ENCODE measurements at places on chromosomes 7 and 10.
A peak's percentile ranks its signal among the peaks of the same experiment; 100 is the strongest.

DNA sequence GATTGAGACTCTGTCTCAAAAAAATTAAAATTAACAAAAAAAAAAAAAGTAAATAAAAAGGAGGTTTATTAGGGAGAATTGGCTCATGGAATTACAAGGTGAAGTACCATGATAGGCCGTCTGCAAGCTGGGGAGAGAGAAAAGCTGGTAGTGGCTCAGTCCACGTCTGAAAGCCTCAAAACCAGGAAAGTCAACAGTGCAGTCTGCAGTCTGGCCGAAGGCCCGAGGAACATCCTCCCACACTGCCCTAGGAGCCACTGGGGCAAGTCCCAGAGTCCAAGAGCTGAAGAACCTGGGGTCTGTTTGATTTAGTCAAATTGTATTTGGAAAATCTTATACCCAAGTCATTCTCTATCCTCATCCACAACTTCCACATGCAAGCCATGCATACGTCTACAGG, 59.0 kb upstream of the RAB18 start:
- DNase-seq: no peak

GRCh38 chr10:44460416-44460815, 75.5 kb upstream of the CXCL12 start:
- DNase-seq: no peak

DNA sequence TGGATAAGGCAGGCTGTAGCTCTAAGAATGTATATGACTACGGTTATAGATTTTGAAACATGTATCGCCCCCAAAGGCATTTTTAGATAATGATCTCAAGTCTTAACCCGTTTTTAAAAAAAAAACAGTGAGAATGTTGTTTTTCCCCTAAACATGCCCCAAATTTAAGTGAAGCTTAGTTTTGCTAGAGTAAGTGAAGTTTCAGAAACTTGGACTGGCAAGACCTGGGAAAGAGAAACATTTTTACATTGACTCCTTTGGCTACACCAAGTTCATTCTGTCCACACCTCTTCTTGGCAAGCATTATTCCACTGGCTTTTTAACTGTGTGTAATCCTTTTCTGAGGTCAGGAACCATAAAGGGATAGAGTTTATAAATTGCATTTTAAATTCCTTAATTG, 216.7 kb upstream of the CELF2 start:
- DNase-seq: no peak

DNA sequence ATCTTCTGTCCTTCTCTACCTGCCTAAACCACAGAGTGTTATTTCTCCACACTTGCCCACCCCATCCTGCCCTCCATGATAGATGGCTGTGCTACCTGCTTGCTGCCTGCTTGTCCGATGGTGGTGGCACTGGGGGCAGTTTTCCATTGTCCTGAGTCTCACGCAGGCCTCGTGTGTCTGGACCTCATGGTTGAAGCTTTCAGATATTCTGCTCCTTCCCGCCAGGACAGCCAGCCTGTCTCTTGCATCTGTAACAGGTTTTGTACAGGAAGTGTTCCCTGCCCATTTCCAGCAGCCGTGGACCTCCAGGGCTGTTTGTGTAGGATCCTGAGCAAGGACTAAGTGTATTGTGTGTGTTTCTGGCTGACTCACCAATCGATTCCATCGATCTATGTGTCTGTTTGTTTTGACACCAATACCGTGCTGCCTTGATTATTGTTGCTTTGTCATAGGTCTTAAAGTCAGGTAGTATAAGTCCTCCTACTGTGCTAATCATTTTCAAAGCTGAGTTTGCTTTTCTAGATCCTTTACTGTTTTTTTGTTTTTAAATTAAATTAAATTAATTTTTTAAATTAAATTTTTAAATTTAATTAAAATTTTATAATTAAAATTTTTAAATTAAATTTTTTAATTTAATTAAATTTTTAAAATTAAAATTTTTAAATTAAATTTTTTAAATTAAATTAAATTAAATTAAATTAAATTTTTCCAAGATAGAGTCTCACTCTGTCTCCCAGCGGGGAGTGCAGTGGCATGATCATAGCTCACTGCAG, 8.5 kb downstream of the IL15RA start:
- DNase-seq: no peak

GRCh38 chr10:54843932-54844331, 42.9 kb upstream of the PCDH15 start:
- no peak for DNase-seq

GRCh38 chr7:132472463-132473120, 103.7 kb downstream of the PLXNA4 start:
- peak; percentile 46 for DNase-seq

DNA sequence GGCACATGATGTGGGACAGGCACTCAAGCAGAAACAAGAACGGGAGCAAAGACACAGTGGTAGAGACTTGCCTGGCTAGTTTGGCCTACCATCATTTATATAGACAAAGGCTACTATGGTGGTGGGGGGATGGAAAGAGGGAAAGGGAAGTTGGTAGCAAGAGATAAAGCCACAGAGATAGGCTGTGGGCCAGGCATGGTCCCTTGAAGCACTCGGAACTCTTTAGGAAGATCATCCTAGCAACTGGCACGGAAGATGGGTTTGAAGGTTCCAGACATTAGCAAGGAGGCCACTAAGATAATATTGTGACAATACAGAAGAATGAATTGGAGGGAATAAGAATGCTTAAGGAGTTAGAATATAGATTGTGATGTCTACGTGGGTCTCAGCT, 319.6 kb downstream of the ELMO1 start:
- DNase-seq: no peak

DNA sequence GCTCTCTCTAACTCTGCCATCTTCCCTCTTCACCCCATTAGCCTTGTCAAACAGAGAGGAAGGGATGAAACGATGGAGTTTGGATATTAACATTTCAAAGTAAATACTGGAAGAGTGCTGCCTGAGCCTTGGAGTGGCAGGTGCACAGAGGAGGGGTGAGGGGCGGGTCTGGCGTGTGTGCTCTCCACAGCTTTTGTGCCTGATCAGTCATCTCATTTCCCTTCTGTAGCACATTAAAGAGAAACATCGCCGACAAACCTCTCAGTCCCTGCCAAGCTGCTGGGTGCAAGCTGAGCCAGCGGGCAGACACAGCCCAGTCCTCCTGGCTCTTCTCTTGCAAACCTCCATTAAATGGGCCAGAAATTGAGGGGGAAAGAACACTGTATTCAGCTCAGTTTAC, 76.2 kb downstream of the SLIT1 start:
- peak; percentile 58 for DNase-seq

DNA sequence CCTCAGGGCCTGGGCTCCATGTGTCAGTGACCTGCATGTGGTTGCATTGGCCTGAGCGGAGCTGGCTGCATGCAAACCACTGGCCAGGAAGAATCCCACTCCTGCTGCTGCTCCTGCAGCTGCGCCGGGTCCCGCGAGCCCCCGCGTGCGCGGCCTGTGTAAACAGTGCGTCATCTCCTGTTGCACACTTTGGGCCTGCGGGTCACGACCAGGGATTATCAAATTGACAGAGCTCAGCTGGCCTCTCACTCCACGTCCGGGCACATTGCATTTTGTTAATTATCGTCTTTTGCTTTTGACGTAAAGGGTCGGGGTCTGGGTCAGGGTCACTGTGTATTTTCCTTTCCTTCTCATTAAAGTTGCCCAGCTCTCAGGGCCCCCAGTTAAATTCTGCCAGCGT, 132.6 kb downstream of the RGS10 start:
- DNase-seq: peak; percentile 9

DNA sequence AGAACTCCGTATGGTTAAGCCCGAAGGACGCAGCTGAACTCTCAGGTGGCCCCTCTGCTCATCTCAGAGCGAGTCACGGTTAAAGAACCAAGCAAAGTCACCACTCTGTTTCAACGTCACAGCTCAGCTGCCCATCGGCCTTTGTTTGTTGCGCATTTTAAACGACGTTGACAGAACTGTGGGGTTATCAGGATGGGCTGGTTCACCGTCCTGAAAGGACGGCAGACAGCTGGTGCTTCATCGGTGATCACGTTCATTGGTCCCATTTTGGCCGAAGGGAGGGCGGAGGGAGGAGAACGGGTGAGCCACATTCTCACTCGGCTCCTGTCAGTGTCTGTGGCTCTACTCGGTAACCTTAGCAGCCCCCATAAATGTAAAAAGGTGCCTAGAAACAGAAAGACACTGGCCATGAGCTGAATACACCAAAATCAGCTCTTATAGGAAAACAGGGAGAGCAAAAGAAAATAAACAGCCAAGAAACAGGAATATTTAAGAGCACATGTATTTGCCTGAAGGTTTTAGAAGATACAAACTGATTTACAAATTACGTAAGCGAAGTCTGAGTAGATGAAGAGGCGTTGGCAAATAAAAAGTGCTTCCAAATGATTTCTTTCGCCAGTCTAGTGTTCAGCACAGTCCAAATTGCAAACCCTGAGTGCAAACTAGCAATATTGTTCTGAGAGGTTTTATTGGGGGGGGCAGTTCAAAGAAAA, 8.4 kb downstream of the PRKAG2 start:
- DNase-seq: no peak

DNA sequence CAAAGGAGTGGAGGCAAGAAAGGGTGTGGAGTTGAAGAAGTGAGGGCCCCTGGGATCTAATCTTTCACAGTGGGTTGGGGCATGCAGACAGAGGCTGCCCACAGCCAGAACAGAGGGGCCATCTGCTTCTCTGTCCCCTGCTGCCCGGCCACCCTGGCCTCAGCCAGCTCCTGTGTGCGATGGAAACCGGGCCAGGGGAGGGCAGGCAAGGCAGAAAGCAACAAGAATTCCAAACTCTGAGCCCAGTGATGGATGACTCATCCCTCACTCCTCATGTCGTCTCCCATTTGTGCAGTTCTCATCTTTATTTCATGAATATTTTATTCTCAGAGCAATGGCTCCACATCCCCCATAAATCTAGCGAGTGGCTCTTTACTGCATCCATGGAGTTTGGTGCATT, 757.1 kb downstream of the GRID1 start:
- no peak for DNase-seq

DNA sequence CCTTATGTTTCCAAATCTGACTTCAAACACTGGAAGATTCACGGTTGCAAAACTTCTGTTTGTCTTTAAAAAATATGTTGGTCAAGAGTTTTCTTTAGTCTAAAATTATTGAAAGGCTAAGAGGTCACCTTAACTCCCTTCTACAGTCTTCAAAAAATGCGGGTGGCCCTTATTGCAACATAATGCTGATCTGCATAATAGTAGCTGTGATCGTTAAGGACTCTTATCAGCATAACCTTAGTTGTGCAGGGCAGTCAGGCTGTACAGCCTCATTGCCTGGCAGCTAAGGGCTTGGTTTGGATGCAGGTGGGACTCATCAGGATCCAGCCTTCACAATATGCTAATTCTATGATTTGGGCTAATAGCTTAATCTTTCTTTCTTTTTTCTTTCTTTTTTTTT, 15.0 kb downstream of the KIAA1217 start:
- DNase-seq: no peak

Data from NCI-H1417 (cell line).